ENCODE measurements at places on chromosomes 11 and 22. TPM values are rescaled to one million over a fixed set of nuclear protein-coding genes. Genes with fewer than 3 reads are reported as not detected.

The CTTN gene
- 220 TPM for polyA plus RNA-seq

The ANKK1 gene
- polyA plus RNA-seq, result not detected

The PLEKHB1 gene
- 0.40 TPM for polyA plus RNA-seq

The TBX1 gene
- polyA plus RNA-seq, result not detected

The PPP6R3 gene
- polyA plus RNA-seq, result 140 TPM

The PATE2 gene
- polyA plus RNA-seq, result not detected

Measured in neural cell (in vitro differentiated cells).